ENCODE measurements at places on chromosomes 7 and 10.

- no peak for DNase-seq
Observed at GRCh38 chr7:19290066-19290465, 144.8 kb upstream of the FERD3L start.

GRCh38 chr10:55091691-55092328, 290.8 kb upstream of the PCDH15 start:
- peak; percentile 21 for DNase-seq

GRCh38 chr7:134440067-134440466, 18.8 kb downstream of the AKR1B1 start:
- DNase-seq: no peak

DNA sequence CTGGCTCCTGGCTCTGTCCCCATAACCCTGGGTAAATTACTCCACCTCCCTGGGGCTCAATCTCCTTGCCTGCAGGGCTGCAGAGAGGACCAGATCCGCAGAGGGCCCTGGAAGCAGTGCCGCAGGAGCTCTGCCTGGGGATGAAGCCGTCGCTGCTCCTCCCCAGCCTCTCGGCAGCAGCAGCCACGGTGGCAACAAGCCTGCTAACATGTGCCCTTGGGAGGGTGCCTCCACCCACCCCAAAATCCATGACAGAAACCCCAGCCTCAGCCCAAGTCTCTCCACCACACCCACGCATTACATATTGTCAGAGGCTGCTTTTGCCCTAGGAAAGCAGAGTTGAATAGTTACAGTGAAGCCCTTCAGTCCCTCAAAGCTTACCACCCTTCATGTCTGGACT, 486.4 kb upstream of the FOXK1 start:
- DNase-seq: no peak

- no peak for DNase-seq
Observed at GRCh38 chr10:7915923-7916536, 97.7 kb downstream of the TAF3 start.

DNA sequence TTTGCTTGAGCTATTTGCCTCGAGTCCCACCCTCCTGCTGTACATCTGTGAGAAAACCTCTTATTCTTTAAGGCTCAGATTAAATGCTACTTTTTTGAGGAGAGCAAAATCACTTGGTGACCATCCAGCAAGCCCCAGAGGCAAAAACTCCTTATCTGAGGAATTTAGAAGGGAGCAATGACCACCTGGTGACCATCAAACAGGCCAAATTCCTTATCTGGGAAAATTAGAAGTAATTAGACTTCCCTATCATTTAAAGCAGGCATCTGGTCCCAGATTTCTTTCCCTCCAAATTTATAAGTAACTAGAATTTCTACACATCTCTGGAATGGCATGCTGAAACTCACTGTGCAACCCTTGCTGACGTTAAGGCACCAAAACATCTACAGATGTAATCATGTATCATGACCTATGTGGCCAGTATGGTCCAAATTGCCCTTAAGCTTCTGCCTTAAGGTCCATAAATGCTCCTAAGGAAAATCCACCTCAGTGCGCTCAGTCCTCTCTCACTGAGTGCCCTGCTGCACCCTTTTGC, 40.9 kb upstream of the PDLIM1 start:
- DNase-seq: no peak

DNA sequence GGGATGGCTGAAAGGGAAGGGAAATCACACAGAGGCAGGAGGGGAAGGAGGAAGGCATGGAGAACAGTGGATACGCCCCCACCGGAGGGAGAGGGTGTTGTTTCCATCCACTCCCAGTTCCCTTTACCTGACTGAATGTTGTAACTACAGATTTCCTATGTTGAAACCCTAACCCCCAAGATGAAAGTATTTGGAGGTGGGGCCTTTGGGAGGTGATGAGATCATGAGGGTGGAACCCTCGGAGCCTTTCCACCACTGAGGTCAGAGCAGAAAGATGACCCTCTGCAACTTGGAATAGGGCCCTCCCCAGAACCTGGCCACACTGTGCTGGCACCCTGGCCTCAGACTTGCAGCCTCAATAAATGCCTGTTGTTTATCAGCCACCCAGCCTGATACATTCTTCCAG, 48.6 kb upstream of the CNPY1 start:
- no peak for DNase-seq

- DNase-seq: no peak
Observed at GRCh38 chr7:11232462-11232861, 258.8 kb downstream of the PHF14 start.

DNA sequence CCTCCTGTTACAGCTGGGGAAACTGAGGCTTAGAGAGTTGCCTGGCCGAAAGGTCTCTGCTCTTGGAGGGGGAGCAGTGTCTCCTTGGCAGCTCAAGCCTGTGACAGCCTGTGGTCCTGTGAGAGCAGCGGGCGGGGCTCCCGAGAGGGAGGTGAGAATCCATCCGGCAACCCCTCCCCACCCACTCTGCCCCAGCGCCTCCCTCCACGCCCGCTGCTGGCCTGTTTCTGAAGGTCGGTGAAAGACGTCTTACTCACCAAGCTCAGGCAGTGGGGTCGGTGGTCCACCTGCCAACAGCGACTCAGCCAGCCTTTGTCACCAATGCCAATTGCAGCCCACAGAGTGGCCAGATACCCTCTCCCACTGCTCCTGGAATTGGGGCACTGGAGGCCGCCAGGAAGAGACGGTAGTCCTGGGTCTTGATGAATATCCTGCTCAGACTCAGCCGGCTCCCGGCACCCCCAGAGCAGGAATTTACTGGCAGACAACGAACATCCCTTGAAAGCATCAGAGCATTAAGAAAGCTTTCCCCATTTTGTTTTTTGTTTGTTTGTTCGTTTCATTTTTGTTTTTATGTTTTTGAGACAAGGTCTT, 7.4 kb upstream of the TTYH3 start:
- no peak for DNase-seq

GRCh38 chr7:32155712-32156111, 85.5 kb upstream of the PDE1C start:
- no peak for DNase-seq

DNA sequence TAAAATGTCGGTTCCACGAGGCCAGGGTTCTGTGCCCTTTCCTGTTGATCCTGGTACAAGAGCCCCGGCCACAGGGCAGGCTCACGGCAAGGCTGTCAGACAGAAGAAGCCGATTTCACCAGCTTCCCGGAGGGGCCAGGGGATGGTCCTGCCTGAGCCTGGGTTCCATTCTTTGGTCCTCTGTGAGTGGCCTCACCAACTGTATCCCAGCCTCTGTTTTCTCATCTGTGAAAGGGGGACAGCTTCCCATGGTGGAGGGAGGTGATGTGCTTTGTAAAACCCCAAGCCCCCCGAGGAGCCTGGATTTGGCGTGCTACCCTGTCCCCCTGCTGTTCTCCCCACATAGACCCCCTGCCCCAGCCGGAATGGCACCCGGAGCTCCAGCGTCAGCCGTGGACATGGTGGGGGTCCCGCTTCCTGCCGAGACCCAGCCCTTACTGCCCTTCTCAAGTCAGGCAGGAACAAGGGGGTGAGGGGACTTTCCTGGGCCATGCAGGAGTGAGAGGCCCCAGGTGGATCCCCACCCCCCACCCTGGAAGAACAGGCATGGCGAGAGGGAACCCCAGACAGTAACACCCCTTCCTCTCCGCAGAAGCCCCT, 28.3 kb upstream of the ELFN1 start:
- DNase-seq: no peak

GRCh38 chr7:102425639-102426267, 7.6 kb upstream of the ORAI2 start:
- DNase-seq: peak; percentile 70

DNA sequence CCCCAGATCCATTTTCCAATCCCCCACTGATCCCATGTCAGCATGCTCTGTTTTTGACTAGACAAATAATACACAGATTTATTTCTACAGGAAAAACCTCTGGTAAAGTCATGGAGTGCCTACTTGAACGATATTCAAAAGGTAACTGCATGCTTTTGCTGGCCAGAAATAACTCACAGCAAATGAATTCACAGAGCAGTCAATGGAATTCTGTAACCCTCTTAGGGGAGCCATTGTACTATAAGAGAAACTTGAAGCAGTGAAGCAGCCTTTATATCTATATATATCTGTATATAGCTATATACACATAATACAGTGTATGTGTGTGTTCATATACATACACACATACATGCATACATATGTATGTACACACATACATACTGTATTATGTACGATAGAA, 29.0 kb upstream of the MEOX2 start:
- DNase-seq: no peak

- no peak for DNase-seq
Observed at GRCh38 chr7:4260867-4261600, 421.1 kb upstream of the FOXK1 start.

GRCh38 chr10:114095559-114096337, 52.1 kb downstream of the ADRB1 start:
- DNase-seq: no peak

- DNase-seq: no peak
Observed at GRCh38 chr7:90383422-90383821, 19.8 kb upstream of the CLDN12 start.

DNA sequence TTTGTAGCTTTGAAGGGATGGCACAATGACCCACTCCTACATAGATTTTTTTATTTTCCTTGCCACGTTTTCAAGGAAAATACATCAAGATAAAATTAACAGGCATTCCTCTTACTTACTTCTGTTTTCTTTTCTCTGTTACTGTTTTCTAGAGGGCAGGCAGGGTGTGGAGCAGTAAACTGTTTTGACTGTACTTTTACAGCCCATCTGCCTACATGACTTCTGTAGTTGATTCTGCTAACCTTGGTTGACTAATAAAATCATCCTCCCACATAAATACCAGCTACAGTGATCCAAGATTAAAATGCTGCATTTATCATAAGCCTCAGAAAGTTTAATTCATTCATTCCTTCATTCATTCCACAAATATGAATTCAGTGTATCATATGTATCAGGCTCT, 158.5 kb downstream of the TRIL start:
- no peak for DNase-seq

GRCh38 chr7:46652317-46652716, 731.2 kb upstream of the IGFBP3 start:
- no peak for DNase-seq

- DNase-seq: no peak
Observed at GRCh38 chr7:25669961-25670841, 441.9 kb upstream of the NPVF start.

GRCh38 chr7:106099539-106099938, 12.6 kb downstream of the SYPL1 start:
- no peak for DNase-seq

GRCh38 chr10:67017218-67017617, 91.4 kb downstream of the LRRTM3 start:
- no peak for DNase-seq

DNA sequence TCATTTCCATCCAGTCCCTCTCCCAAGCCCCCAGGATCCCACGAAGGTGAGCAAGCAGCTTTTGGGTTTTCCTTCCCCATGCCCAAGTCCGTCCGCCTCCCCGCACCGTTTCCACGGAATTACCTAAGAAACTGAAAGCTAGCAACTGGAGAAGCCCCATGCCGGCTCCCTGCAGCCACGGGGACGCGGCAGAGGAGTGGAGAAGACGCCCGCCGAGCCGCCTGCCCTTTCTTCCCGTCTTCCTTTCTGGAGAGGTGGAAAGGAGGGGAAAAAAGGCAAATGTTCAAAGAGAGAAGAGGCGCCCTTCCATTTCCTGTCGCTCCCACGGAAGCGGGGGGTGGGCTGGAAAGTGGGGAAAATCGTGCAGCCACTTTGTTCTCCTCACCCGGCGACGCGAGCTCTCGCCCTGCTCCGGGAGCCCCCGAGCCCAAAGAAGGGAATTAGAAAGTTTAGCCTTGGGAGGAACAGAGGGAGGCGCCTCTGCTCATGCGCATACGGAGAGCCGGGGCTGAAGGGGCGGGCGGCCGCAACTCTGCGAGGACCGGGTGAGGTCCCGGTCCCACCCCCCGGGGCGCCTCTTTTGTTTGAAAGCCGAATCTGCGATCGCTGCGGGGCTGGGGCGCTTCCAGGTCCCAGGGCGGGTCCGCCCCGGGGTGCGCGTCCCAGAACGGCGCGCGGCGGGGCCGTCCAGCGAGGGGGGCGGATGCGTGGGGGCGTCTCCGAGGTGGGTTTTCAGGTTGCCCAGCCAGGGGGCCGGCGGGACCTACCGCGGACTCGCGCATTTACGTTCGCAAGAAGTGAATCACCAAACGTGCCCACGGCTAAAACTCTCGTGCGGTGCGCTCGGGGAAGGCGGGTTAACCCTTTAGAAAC, at the start of gene LAMB1:
Gene LAMB1, minus strand, starts transcription at position 436 of the 873 bp plus-strand sequence. Its CDS starts 276 bp downstream, at position 160.
- no peak for DNase-seq

- no peak for DNase-seq
Observed at GRCh38 chr10:103609231-103610082, 116.0 kb downstream of the NEURL1 start.

DNA sequence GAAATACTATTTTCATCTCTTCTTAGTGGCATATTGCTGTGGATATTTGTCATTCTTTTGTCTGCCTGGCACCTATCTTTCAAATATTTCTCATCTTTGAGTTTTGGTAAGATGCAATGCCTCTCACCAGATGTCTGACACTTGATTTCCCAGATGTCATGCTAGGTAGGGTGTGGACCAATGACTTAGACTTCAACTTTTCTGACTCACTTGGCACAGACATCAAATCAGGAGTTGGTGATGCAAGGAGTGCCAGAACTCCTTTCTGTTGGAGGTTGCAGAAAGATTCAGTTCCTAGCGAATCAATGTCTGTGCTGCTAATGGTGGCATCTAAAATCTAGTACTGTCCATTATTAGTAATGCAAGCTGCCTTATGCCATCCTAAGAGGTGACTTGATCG, 216.9 kb upstream of the FERD3L start:
- no peak for DNase-seq

DNA sequence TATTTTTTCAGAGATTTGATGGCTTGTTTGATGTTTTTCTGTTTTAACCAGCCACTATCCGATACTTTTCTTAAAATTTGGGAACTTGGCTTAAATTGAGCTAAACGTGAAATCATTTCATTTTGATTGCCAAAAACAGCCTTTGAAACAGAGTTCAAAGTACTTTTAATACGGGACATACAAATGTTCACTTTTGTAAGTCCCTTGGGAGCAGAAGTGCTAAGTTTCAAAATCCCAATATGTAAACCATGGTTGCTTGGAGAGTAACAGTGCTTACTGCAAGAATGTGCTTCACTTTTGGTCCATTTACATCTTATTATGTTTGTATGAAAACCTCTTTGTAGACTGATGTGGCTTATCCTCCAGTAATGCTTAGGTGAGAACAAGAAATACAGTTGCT, 10.9 kb downstream of the PNPLA8 start:
- DNase-seq: no peak

DNA sequence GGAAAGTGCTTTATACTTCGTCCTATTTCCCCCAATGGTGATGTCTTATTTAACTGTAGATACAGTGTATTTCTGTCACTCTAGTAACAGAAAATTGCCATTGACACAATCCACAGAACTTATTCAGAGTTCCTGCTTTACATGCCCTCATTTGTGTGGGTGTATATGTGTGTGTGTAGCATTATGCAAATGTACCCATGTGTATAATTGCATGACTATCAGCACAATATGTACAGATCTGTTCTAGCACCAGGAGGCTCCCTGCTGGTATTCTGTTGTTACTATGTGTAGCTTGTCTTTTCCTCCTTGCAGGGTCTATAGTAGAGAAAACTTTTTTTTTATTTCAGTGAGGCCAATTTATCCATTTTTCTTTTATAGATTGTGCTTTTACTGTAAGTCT, 16.5 kb downstream of the CYP3A43 start:
- no peak for DNase-seq

GRCh38 chr7:105307163-105307672, 81.5 kb downstream of the SRPK2 start:
- DNase-seq: no peak

GRCh38 chr7:88291398-88292173, 15.1 kb downstream of the STEAP4 start:
- no peak for DNase-seq

Measured in hematopoietic multipotent progenitor cell treated with erythropoietin and hydrocortisone succinate and interleukin-3 and kit ligand, for 8 days (in vitro differentiated cells).